Astrocyte (in vitro differentiated cells and primary cell): ENCODE measurements at places on chromosomes 3 and 15.

DNA sequence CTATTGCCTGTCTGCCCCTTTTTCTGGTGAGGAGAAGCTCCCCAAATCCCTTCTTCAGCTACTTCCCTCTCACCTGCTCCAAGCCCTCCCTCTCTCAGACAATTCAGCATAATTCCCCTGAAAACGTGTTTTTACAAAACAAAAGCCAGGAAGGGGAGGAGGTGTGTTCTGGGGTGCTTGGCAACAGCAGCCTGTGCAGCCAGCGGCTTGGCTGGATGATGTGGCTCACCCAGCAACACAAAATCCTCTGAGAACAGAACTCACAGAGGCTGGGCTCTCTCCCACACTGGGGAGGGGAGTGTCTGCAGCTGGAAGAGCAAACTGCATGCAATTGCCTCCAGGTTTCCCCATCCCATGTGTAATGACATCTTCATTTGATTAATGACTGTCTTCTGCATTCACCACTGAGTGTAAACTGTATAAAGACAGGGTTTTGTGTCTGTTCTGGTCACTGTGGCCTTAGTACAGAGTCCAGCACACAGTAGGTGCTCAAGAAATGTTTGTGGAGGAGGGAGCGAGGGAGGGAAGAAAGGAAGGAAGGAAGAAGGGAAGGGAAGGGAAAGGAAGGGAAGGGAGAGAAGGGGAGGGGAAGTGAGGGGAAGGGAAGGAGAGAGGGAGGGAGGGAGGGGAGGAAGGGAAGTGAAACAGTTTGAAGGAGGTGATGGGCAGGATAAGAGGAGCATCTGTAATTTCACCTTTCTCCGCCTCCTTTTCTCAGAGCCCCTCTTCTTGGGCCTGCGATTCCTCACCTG, 70.1 kb upstream of the GLCE start:
- DNase-seq, result peak; percentile 47

DNA sequence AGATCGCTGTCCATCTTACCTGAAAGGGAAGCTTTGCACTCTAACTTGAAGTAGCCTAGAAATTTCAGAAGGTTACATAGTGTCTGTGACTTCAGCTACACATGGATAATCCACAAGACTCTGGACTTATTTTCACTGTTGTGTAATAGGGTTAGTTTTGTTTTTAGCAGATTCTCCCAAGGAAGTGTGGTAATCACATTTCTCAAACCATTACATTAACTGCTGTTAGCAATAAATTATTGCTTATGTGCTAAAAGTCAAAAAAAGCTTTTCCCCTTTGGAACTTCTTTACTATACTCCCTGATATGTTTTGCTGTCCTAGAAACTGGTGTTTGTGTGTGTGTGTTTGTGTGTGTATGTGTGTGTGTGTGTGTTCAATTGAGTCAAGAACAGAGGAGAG, 351.8 kb upstream of the TPRG1 start:
- no peak for DNase-seq

DNA sequence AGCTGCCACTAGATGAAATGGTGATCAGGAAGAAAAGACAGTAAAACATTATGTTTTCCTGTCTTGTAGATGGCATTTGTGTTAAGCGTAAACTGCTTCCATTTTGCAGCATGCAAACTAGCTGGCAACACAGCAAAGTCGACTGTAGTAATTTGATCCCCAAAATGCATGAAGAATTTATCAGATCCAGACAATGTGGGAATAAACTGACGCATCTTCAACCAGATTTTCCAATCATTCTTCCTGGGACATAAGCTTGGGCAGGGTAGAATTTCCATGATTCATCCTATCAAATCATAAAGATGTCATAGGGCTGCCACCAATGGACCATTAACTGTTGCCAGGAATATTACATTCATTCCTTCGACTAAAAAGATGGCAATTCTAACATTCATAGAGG, 260.3 kb downstream of the ERC2 start:
- no peak for DNase-seq

GRCh38 chr15:62745621-62746225, 296.8 kb upstream of the TPM1 start:
- no peak for DNase-seq

DNA sequence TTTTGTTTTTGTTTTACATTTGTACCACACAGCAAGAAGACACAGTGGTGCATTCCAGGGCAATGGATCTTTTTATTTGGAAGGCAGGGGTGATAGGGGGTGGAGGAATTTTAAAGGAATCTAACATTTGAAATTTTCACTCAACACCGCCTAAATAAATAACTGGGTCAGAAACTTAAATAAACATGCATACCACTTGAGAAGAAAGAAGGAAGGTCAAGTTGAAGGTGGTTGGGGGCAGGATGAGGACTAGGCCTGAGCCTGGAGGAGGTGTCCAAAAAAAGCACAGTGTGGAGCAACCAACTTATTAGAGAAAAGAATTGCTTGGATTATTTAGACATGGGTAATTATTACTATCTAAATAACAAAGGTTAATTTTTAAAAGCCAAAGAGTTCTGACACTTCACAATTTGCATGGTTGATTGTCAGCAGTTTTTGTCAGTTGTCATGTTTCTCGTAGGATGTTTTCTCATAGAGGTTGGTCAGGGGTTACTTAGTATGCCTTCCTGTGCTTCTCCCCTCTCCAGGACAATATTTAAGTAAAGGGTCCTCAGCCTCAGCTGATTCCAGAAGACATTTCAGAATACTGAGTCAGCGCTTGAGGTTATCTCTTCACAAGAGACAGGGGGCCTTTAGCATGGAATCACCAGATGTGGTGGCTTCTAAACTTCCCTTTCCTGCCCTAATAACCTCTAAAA, 173.7 kb upstream of the SLC2A2 start:
- peak; percentile 52 for DNase-seq

GRCh38 chr3:195184716-195185421, 86.1 kb downstream of the XXYLT1 start:
- no peak for DNase-seq

DNA sequence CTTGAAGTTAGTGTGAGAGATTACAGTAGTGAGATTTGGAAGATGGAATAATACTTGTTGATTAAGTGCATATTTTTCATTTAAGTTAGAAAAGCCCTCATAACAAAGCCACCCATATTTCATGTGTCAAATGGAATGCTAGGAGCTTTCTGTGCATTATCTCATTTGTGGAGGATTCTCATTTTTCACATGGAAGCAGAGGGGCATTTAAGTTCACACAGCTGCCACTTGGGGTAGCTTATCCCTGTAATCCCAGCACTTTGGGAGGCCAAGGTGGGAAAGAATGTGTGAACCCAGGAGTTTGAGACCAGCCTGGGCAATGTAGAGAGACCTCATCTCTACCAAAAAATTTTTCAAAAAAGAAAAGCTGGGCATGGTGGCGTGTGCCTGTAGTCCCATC, 55.2 kb downstream of the RAB7A start:
- DNase-seq, result no peak

DNA sequence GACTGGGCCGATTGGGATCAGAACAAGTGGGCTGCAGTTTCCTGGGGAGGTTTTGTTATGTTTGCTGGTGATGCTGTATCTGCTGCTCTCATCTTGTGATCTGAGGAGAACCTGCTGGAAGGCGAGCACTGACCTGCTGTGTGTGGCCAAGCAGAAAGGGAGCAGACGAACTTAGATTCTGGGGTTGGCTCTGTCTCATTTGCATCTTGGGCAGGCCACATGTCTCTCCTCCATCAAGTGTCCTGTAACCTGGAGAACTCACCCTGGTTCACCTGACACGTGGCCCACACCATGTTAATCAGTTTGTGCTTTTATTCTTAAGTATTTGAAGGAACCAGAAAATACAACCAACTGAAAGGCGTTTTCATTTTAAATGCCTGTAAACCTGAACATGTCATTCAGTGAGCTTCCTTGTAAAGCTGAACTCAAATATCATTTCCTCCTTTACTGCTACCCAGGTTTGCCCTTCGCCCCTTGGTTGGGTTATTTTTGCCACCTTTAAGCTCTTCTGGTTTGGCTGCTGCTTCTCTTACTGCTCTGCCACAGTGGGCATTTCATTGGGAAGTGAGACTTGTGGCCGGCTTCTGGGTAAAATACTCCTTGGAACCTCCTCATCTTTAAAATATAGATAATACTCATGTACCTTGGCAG, 33.5 kb upstream of the TRAK1 start:
- DNase-seq, result no peak

DNA sequence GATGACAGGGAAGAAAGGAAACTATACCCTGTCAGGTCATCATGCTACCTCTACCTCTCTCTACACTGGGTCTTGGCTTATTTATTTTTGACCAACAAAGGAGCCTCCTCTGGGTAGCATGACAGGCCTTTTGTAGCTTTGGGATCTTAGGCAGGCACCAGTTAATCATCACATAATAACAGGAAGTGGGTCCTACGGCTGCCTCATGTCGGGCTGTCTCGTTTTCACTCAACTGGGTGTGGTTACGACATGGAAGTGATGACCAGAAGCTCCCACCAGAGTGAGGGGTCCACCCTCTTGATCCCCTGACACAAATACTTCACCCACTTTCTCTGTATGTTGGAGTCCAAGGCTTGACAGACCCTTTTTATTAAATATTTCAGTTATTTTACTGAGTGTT, 105.3 kb downstream of the CD47 start:
- no peak for DNase-seq
